Activated CD8-positive, alpha-beta memory T cell treated with anti-CD3 and anti-CD28 coated beads for 1 hour (primary cell): ENCODE measurements at places on chromosomes 4 and X.
A peak's percentile ranks its signal among the peaks of the same experiment; 100 is the strongest.

DNA sequence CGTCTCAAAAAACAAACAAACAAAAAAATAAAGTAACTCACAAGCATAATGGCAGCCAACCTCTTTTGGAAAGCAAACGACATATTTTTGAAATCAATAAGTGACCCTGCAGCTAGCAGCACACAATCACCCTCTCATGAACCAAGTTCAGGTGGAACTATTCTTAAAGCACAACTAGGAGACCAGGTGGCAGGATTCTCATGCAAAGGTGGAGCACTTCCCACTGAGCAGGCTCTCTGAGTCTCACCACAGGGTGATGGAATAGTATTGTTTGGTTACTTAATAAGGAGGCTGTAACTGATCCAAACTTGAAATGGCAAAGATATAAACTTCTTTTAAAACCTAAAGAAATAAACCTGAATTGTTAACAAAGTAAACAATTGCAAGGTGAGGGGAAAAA is 1293.1 kb downstream of the PCDH19 start:
- DNase-seq = no peak

- no peak for DNase-seq
Measured at GRCh38 chr4:9901257-9901656, 119.8 kb downstream of the DRD5 start.

GRCh38 chr4:163649557-163650091 is 155.1 kb downstream of the TMA16 start:
- DNase-seq = no peak

GRCh38 chr4:140707325-140707724 is 48.9 kb downstream of the TBC1D9 start:
- DNase-seq = no peak

DNA sequence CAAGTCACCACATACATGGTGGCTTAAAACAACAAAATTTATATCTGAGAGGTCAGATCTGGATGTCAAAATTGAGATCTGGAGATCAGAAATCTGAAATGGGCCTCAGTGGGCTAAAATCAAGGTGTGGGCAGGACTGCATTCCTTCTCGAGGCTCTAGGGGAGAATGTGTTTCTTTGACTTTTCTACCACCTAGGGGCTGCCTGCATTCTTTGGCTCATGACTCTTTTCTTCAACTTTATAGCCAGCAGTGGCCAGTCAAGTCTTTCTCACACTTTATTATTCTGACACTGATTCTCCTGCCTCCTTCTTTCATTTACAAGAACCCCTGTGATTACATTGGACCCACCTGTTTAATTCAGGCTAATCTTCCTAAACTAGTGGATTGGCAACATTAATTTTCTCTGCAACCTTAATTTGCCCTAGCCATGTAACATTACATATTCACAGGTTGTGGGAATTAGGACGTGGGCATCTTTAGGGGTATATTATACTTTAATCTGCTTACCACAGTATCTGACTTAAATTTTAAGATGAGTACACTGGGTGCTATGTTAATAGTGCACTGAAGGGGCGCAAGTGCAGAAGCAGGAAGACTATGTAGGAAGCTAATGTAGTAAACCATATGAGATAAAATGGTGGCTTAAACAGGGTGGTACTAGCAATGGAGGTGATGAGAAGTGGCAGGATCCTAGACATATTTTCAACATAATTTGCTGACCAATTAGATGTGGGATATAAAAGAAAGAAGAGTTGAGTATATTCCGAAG is 188.0 kb downstream of the SLC4A4 start:
- no peak for DNase-seq

DNA sequence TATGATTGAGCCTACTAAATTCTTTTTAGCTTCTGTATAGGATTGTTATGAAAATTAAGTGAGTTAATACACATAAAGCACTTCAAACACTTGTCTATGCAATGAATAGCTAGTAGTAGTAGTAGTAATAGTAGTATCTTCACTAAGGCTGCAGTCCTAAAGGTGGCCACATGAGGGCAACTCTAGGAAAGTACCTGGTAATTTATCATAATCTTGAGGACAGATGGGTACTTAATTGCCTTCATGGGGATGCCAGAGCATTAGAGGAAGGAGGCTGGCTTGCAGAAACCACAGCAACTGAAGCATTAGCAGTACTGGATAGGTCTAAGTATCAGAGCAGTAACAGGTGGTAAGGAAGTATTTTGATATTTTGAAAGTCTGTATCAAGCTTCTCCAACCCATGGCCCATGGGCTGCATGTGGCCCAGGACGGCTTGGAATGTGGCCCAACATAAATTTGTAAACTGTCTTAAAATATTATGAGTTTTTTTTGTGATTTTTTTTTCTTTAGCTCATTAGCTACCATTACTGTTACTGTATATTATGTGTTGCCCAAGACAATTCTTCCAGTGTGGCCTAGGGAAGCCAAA is 17.3 kb downstream of the NIPAL1 start:
- DNase-seq = peak; percentile 38

DNA sequence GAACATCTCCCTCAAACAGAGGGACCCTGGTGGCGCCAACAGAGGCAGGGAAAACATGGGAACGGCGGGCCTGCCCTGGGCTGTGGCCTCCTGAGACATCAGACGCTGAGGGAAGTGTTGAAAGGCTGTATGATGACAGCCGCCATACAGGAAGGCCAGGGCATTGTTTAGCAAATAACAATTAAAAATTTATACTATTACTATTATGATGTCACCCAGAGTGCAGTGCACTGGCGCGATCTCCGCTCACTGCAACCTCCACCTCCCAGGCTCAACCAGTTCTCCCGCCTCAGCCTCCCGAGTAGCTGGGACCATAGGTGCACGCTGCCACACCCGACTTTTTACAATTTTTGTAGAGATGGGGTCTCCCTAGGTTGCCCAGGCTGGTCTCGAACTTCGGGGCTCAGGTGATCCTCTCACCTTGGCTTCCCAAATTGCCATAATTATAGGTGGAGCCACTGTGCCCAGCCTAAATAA is 54.6 kb downstream of the CPZ start:
- no peak for DNase-seq

GRCh38 chr4:101954351-101954750 is 163.8 kb downstream of the BANK1 start:
- DNase-seq = no peak

- no peak for DNase-seq
Measured at GRCh38 chr4:120926358-120927025, 4.0 kb upstream of the PRDM5 start.

DNA sequence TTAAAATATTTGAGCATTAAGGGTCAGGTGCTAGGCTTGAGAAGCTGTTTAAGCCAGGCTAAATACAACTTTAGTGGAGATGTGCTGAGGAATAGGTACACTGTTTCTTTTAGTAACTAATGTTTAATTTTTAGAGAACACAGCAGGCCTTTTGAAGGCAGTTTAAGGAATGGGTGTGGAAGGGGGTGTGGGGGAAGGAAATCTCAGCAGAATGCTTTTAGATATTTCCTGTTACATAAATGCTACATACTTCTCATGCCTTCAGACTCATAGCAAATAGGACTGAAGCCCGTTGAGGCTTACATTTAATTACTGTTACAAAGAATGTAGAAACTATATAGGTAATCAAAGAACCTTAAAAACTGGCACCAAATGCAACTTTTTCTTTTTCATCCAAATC is 66.3 kb downstream of the WWC2 start:
- DNase-seq = no peak

DNA sequence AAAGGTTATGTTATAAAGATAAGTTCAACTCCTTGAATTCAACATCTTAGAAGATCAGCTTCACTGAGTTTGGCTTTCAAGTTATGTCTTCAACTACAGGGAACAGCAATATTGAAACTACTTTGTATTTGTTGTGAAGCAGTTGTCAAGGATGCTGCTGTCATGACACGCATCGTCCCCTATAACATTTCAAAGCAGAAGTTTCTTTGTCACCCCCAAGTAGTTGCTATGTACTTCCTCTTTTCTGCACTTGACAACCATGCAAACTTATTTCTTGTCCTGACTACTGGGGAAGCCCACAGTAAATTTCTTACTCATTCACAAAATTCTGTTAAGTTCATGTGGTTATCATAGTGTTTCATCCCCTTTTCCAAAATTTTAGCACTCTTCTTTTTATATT is 14.3 kb downstream of the ANTXR2 start:
- no peak for DNase-seq

DNA sequence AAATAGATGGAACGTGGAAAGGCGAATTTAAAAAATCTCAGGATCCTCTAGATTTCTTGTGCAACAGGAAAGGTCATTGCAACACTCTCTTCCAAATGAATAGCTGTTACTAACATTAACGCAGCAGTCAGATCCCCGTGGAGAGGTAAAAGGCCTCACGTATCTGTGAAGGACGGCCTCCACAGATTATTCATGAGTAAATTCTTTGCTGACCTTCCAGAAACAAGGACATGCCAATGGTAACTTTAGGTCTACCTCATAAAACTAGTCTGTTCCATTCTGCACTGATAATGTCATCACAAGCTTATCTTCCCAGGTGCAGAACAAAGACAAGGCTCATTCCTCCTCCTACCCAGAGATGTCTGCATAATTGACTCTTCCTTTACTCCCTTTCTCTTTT is 16.1 kb upstream of the REPS2 start:
- no peak for DNase-seq

- no peak for DNase-seq
Measured at GRCh38 chr4:121242188-121242750, 78.1 kb upstream of the TNIP3 start.

DNA sequence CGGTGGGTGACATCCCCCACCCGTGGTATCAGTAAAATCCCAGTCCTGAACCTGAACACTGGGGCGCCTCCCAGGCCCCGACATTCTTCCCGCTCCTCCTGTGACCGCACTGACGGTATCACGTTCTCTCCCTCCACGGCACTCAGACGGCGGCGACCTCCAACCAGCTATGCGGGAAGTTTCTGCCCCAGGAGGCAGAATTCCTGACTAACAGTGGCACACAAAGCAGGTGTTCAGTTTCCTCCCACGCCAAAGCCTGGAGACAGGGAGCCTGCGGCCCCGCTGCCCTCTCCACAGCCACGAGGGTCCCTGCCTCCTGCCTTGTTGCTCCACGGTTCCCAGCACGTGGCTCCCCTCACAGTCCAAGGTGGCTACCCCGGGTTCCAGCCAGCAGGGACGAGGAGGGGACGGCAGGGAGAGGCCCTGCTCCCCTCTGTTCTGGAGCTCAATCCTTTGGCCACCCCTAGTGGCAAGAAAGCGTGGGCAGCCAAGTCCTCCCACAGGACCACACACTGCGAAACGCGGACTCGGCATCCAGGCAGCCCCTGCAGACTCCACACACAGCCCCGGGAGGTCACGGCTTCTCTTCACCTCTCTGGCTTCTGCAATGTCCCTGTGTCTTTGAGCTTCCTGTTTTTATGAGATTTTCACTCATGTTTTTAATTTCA is 15.2 kb downstream of the CTBP1 start:
- DNase-seq = no peak

GRCh38 chr4:158020734-158021346 is 152.0 kb downstream of the GASK1B start:
- no peak for DNase-seq

DNA sequence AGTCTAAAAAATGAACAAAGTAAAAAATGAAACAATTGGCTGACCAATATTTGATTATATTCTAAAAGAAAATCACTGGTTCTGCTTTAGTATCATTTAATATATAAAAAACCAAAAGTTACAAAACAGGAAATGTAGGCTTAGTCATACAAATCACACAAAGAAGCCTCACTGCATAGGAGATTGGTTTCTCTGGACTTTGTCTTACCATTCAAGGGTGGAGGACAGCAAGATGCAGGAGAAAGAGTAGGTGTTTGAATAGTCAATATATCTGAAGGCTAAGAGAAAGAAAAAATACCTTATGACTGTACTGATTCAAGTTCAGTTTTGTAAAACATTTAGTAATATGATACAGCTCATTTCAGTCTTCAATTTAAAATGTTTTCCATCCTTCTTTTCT is 28.6 kb upstream of the TAF9B start:
- DNase-seq = no peak

GRCh38 chr4:73034896-73035295 is 34.6 kb downstream of the COX18 start:
- DNase-seq = no peak

DNA sequence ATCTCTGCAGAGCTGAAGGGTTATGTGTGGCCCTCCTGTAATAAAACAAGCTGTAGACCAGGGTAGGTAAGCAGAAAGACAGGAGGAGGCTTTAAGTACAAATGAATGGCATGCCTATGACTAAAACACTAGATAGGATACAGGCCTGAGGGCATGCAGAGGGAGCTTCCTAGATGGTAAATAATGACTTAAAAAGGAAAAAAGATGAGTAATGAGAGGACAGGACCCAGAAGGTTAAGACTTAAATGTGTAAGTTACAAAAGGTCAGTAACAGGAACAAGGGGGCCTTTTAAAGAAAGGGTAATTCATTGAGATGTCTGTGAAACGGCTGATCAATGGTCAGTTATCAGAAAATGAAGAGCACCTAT is 194.8 kb downstream of the SOWAHB start:
- no peak for DNase-seq
